GM03348 (cell line): ENCODE measurements at places on chromosomes 2 and 18.

DNA sequence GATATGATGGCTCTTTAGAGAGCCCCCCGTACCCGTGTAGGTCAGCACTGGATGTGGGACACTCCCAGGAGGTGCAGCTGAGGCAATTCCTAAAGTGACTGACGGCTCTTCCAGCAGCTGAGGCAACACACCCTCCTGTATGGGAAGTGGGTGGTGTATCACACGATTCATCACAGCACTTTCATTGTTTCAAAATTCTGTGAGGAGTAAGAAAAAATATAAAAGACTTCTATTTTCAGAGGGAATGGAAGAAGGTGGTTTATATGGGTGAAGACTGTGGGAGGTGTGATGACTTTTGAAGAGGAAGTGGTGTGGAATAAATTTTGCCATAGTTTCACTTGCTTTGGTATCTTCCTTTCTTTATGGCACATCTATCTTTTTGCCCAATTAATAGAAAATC lies 22.3 kb downstream of the QPCT start:
- no peak for DNase-seq

GRCh38 chr2:43370146-43370545 lies 143.7 kb upstream of the ZFP36L2 start:
- no peak for DNase-seq

DNA sequence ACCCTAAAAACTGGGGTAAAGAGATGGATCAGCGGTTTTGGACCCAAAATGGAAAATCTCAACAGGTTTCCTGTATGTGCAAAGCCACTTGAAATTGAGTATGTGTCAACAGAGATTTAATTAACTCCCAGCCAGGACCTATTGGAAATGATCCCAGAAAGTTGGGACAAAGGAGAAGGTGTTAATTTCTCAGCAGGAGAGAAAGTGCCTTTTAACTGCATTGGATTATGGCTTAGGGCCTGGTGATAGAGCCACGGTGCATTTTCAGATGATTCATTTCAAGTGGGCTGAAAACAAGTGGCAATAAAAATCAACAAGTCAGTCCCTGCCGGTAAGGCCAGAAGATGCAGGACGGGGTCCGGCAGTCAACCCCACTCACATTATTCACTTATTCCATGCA lies 80.2 kb upstream of the BCL11A start:
- no peak for DNase-seq

- peak; percentile 94 for DNase-seq
These were observed 172.2 kb upstream of the HAAO start for GRCh38 chr2:42964439-42965083.

- DNase-seq, result no peak
These were observed 3.7 kb upstream of the ASIC4 start for GRCh38 chr2:219510512-219511135.

DNA sequence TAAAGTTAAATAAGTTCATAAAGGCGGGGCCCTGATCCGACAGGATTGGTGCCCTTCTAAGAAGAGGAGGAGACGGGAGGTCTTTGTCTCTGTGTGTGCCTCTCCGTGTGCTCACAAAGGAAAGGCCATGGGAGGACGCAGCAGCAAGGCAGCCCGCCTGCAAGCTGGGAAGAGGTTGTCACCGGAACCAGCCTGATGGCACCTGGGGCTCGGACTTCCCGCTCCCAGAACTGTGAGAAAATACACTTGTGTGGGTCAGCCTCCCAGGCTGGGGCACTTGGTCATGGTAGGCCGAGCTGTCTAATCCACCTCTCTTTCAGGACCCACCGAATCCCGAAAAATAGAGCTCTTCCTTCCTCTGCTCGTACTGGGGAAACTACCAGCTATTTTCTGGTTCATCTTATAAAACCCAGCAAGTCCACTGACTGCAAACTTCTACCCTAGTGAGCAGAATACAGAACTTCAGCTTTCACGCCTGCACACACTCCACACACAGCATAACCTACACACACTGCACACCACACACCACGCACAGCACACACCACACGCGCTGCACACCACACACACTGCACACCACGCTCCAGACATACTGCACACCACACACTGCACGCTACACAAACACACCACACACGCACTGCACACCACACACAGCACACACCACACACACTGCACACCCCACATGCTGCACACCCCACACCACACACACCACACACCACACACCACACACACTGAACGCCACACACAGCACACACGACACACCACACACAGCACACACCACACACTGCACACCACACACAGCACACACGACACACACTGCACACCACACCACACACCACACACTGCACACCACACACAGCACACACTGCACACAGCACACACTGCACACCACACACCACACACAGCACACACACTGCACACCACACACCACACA lies 58.1 kb downstream of the ASB1 start:
- DNase-seq, result no peak

GRCh38 chr2:39871291-39871761 lies 92.3 kb upstream of the THUMPD2 start:
- DNase-seq, result peak; percentile 82

DNA sequence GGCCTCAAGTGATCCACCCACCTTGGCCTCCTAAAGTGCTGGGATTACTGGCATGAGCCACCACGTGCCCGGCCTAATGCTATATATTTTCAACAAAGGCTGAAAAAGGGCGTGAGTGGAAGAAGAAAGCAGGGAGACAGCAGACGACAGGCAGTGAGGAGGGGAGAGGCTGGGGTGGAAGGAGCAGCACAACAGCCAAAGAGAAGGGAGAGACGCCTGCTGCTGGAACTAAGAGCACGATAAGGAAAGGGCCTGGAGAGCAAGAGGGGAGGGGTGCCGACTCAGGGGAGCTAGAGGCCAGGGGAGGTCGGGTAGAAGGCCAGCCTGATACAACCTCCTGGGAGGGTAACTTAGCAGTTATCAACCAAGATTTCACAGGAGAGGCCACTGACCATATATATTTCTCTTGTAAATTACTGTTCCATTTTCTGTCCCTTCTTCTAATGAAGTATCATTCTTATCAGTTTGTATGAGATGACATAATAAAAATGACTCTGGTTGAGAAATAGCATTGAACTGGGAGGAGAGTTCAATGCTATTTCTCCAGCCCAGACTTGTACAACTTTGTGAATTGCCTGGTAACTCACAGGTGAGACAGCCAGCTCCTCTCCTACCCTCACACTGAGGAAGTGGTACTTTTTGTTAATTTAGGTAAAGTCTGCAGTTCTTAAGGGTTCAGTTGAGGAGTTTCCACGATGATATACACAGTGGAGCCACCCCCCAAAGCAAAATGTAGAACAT lies 5.8 kb upstream of the RNU4ATAC start:
- DNase-seq, result no peak

DNA sequence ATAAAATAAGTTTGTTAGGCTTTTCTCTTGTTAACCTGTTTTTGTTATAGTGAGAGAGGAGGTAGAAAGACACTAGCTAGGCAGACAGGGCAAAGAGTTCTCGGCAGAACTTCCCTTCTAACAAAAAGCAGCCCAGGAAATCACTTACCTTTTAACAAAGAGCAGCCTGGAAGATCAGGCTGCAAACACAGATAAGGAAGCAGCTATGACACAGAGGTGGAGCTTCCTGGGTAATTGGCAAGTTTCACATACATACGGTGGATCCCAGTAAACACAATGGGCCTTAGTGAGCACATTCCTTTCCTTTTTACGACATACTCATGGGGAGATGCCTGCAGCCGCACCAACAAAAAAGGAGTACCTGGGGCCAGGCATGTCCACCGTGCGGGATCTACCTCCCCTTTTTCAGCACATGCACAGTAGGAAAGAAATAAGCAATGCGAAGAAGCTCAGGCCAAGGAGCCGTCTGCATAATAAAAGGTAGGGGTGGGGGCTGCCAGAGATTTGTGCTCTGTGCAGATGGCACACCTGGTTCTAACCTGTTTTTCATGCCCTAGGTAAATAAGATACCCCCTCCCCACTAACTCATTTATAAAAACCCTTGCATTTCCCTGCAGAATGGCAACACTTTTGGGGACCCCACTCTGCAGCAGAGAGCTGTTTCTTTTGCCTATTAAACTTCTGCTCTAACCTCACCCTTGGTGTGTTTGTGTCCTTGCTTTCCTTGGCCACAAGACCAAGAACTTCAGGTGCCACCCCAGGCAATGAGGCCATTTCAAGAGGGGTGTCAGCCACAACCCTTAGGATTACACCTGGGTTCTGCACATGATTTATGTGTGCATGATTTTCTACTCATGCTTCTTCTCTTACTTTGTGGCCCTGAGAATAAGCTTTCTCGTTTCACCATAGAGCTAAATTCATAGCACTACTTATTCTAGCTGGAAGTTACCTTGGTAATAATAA lies 26.5 kb downstream of the MDH1 start:
- DNase-seq, result no peak

DNA sequence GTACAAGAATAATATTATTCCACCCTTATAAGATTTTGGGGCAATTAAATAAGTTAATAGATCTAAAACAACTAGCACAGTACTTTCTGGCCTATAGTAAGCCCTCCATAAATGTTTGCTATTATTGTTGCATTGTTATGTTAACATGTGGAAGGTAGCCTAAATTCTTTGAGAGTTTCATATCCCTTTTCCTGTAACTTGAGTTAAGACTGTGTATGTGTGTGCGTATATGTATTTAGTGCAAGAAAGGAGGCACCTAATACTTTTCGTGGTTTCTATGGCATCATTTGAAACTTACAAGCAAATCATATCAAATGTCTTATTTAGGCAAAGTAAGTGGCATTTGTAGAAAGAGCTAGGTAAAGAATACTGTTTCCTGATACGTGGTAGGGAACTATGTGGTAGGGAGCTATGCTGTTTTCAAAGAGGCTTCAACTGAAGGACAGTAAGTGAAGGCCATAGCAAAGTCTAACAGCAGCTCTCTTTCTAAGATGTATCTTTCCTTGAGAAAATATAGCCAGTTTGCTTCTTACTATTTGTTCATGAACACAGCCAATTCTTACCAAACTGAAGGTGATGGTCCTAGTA lies 36.8 kb upstream of the C2orf74 start:
- DNase-seq, result no peak

GRCh38 chr2:145484448-145485097 lies 964.7 kb upstream of the ZEB2 start:
- DNase-seq, result peak; percentile 59

GRCh38 chr2:230781130-230781797 lies 68.6 kb downstream of the CAB39 start:
- no peak for DNase-seq
